ENCODE measurements at places on chromosomes 7 and 10. TPM values are rescaled to one million over a fixed set of nuclear protein-coding genes. Genes with fewer than 3 reads are reported as not detected.
A peak's percentile ranks its signal among the peaks of the same experiment; 100 is the strongest.

The NFKB2 gene
- 16.1 TPM for total RNA-seq

The PIP gene
- total RNA-seq: not detected

The CCL26 gene
- total RNA-seq: not detected

The HPSE2 gene
- total RNA-seq: not detected

The DYNC1I1 gene
- not detected for total RNA-seq

The TCF7L2 gene
- 1.3 TPM for total RNA-seq

The CDNF gene
- total RNA-seq: 0.83 TPM

The C10orf67 gene
- total RNA-seq: 0.18 TPM

The KIAA1217 gene
- total RNA-seq: 3.4 TPM

GRCh38 chr7:34776748-34777358 lies 118.8 kb downstream of the NPSR1 start:
- no peak for DNase-seq

DNA sequence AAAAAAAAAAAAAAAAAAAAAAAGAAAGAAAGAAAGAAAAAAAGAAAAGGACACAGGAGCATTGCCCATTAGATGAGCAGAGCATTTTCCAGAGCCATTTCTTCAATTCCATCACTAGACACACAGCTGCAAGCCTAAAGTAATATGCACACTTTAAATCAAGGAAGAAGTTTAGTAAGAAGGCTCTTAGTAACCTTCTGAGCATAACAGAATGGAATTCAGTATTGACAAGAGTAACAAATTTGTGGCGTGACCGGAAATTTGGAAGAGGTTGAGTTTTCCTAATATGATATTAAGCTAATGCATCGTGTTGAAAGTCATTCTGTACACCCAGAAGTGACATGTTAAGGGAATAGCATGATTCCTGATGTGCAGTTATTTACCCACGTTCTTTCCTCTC lies 35.3 kb downstream of the SMURF1 start:
- peak; percentile 73 for DNase-seq

DNA sequence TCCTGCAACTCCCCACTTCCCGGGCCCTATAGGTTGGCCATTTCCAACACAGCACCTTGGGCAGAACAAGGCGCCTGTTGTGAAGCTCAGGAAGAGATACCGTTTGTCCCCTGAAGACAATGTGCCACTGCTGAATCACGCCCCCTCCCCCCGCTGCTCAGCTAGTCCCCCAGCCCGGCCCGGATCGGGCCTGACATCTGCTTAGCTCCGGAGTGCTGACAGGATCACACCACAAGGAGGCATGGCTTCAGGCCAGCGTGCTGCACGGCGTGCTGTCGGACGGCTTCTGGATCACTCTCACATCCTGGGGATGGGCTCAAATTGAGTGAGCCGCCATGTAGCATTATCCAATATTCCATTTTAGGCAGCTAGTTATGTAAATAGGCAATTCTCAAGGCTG lies 62.1 kb upstream of the EFCAB10 start:
- no peak for DNase-seq

GRCh38 chr7:83178066-83178465 lies 15.4 kb upstream of the PCLO start:
- no peak for DNase-seq

GRCh38 chr10:125441151-125441550 lies 241.8 kb downstream of the TEX36 start:
- DNase-seq: peak; percentile 43

DNA sequence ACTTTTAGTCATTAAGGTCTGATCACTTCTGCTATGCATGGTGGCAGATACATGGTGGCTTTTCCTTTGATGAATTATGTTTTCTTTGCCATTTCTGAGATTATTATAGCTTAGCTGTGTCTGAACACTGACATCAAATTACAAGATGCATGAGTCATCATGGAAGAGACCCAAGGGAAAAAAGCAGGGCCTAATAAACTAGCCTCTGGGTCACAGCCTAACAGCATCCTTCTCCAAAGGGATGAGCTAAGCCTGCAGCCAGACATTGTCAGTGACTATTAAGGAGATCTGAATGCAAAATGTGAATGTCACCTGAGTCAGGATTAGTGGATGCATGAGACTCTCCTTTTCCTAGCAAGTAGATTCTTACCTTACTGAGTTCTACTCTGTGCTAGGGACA lies 19.1 kb upstream of the OGDHL start:
- DNase-seq: peak; percentile 21

GRCh38 chr7:27922907-27923641 lies 183.1 kb downstream of the TAX1BP1 start:
- no peak for DNase-seq

DNA sequence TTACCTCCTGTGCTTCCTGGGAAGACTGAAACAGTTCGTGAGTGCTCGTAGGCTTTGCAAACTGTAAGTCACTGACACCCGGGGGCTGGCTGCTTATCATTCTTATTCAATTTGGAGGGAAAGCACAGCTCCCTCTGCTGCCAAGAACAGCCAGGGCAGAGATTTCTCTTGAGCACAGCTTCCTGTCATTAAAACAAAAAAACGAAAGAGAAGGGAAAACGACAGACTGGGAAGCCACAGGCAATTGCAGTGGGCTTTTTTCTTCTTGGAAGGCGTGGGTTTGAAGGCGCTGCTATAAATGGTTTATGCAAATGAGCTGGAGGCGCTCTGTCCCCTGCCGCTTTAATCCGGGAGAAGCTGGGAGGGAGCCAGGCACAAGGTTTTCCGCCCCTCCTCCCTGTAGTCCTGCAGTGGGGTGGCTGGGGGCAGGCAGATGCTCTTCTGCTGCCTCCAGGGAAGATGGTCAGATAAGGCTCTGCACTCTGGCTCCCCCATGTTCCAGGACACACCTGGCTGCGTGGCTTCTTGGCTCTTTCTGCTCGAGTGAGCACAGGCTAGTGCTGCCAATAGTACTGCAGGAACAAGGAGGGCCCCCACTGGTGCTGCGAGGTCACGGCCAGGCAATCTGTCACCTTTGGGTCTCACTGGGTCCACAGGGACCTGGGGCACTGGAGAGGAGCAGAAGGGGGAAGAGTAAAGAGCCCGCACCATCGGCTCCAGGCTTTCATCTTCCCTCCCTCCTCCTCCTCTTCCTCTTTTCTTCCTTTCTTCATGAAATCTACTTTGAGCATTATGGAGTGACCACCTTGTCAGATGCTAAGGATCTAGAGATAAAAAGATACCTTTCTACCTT lies 49.5 kb downstream of the NEURL1 start:
- DNase-seq: peak; percentile 49

Measured in IMR-90 (cell line).